ENCODE measurements at places on chromosomes 12 and 14. TPM values are rescaled to one million over a fixed set of nuclear protein-coding genes. Genes with fewer than 3 reads are reported as not detected.

OR6C6 gene
- total RNA-seq, result not detected

FERMT2 gene
- 0.99 TPM for total RNA-seq

GRCh38 chr12:55820679-55821078 is 2.8 kb downstream of the ORMDL2 start:
- peaks cover 51% of the 10 kb centered on the region for H3K36me3 ChIP-seq
- no peaks in the 10 kb centered on the region for H3K27me3 ChIP-seq
- H3K4me1 ChIP-seq, result peaks cover 26% of the 10 kb centered on the region
- no peak overlapping the region for H3K27ac ChIP-seq
- DNase-seq, result no peak

- DNase-seq, result no peak
- H3K36me3 ChIP-seq, result no peaks in the 10 kb centered on the region
- no peak overlapping the region for H3K4me3 ChIP-seq
- peaks cover 20% of the 10 kb centered on the region for H3K4me1 ChIP-seq
These were observed 263.4 kb upstream of the FKBP4 start for GRCh38 chr12:2531371-2531770.

DNA sequence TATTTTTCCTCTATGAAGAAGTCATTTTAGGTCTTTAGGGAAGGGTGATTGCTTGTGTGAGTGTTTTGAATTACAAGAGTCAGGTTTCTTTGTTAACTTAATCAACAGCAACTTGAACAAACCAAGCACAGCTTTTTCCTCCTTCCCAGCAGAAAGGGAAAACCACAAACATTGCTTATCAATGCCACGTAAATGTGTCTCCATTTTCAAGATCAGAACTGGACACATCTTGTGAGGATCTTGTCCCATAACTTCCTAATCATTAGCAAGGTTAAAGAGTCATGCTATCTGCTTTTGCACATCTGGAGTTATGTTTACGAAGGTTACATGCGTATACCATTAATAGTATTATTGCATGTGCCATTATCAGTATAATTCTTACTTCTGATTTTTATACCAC is 248.0 kb upstream of the FLRT2 start:
- no peak for DNase-seq
- H3K4me1 ChIP-seq, result no peaks in the 10 kb centered on the region
- no peak overlapping the region for H3K27ac ChIP-seq
- H3K36me3 ChIP-seq, result no peaks in the 10 kb centered on the region
- H3K27me3 ChIP-seq, result no peaks in the 10 kb centered on the region
- no peak overlapping the region for H3K4me3 ChIP-seq

Measured in activated T-helper 2 cell treated with anti-CD3 and anti-CD28 coated beads, Interferon-gamma antibody, Interleukin-2, Interleukin-4, amounts not matched to agents 10 μg/mL and 5 μg/mL and 100 μg/mL, durations not matched to agents 14 hours and 24 hours and 36 hours (primary cell).